ENCODE measurements at places on chromosomes 12 and 14.

DNA sequence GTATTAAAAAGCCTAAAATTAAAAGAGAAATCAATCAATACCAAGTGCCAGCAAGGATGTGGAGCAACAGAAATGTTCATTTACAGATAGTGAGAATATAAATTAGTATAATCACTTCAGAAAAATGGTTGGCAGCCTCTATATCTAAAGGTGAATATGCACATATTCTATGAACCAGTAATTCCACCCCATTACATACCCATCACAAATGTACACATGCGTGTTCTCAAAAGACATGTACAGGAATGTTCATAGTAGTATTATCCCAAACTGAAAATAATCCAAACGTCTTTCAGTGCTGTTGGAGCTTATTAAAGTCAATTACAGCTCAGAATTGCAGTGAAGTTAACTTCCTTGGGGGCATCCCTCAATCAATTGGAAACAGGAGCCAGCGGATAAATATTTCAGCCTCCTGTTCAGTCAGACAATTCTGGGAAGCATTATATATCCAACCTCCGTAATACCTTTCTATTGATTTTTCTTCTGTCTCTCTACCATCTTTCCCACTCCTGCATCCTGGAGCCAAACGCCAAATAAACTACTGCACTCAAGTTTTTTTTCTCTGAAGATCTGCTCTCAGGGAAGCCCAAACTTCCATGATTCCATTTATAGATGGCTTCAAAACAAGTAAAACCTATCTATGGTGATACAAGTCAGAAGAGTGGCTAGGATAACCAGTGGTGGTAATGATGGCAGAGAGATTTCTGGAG is 45.0 kb upstream of the OR5AU1 start:
- DNase-seq, result no peak

DNA sequence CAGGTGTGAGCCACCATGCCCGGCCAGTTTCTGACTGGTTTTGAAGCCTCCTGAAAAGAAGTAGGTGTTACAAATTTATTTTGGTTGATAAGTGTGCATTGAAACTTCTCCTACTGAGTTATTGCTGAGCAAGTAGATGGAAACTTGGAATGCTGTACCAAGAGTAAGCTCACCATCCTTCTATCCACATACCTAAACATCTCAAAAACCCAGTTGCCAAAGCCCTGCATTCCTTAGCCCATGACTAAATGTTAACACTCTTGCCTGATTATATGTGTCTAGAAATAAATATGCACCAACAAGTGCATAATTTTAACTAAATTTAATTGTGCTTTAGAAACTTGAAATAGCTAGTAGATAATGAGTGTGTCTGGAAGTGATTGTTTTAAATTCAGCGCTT is 357.8 kb downstream of the DUSP6 start:
- no peak for DNase-seq

DNA sequence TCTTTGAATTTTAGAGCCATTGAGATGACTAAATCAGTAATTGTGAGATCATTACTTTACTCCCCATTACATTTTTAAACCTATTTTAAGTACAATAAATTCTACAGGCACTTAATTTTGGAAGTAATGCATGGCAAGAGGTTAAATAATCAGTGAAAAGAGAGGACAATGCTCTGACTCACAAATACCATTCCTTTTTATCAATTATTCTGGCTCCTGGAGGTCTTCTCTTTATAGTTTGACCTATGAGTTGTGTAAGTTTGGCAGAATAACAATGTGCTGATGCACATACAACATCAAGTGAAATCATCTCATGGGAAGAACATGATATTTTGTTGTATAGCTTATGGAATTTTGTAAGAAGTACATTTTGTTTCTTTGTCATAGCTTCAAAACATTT is 166.7 kb downstream of the TMTC3 start:
- no peak for DNase-seq

GRCh38 chr12:132493482-132494178 is 3.7 kb downstream of the FBRSL1 start:
- DNase-seq, result no peak

- no peak for DNase-seq
These were observed 58.8 kb upstream of the LTA4H start for GRCh38 chr12:96094201-96094600.

DNA sequence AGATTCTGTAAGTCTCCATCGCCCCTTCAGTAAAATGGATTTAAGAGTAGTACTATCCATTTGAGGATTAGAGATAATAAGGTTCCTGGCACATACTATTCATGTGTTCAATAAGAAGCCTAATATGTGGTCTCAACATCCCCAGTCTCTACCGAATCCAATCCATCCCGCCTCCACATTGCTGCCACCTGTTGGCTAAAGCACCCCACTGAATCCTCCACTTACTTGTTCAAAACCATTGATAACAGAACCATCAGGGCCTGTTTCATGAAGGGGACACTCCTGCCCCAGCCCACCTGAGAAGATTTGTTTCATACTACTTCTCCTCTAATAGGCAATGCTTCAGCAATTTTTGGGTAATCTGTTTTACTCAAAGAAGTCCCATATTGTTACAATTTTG is 147.5 kb downstream of the SLC2A13 start:
- no peak for DNase-seq
